ENCODE measurements at places on chromosomes 16 and 17.

DNA sequence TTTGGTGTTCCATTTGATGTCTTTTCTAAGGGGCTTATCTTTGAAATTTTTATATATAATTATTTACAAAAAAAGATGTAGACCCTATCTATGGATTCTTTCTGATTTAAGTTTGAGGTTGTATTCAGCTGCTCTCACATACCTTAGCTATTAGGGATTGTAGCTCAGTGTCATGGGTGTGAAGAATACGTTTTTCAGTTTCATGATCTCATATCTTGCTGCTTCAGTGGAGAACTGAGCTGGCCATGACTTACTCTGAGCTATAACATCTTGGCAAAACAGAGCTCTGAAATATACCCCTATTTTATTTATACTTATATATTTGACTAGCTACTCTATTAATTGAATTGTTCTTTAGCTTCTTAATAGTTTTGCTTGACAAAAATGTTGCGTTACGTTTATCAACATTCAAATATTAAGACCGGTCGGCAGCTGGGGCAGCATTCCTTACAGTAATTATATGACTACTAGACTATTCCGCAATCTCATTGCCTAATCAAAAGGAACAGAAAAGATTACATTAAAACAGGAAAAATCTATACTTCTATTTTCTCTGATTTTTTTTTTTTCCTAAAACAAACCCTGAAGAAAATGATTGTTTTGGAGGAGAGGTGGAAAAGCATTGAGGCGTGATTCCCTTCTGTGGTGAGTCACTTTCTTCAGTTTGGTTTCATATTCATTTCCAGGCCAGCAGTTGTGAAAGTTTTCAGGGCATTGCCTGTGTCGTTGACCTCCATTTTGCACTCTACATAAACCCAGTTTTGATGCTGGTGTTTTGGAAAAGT is 24.1 kb upstream of the KRT24 start:
- no peak for DNase-seq

- no peak for DNase-seq
Measured at GRCh38 chr16:11916524-11917285, 949 bp upstream of the GSPT1 start.

GRCh38 chr17:1122533-1123392 is 57.0 kb downstream of the ABR start:
- DNase-seq = peak; percentile 77

GRCh38 chr16:31248344-31248743 is 11.4 kb upstream of the ITGAM start:
- DNase-seq = no peak

DNA sequence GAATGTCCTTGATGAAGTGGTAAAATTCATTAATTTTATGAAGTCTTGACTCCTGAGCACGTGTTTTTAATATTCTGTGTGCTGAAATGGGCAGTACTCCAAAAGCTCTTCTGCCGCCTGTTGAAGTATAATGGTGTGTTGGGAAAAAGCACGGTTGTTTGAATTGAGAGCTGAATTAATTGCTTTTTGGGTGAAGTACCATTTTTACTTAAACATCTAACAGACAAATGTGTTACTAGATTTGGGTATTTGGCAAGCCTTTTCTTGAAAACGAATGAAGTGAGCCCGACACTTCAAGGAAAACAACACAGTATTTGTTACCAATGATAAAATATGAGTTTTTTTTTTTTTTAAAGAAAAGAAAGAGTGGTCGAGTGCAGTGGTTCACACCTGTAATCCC is 22.5 kb downstream of the WWP2 start:
- DNase-seq = no peak

- no peak for DNase-seq
Measured at GRCh38 chr17:76588182-76588581, 2.5 kb upstream of the ST6GALNAC2 start.
